ENCODE measurements at places on chromosomes 11 and 22.

DNA sequence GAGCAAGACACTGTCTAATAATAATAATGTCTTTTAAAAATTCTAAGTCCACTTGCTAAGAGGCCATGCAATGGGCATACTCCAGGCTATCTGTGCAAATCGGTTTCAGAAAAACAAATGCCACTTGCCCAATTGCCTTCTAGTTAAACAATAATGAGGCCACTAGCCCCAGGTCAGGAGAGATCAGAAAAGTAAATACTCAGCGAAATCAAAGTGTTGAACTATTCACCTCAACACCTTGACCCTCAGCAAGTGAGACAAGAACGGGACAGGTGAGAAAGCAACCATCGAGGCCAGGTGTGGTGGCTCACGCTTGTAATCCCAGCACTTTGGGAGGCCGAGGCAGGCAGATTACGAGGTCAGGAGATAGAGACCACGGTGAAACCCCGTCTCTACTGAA, 72.3 kb upstream of the SYN3 start:
- no peak for DNase-seq

DNA sequence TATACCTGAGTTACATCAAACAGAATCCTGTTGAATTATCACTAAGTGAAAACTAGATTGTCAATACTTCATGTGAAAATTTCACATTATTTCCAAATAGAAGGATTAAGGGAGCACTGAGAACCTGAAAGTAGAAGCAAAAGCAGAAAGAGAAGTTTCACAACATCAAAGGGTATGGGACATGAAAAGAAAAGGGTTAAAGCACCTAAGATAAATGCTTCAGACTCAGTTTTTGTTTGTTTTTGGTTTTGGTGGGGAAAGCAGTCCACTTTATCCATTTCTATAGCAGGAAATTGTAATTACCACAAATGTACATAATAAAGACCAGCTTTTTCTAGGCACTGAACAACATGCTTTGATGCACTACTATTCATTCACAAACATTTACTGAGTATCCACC, 1069.7 kb upstream of the CCDC90B start:
- DNase-seq: no peak

DNA sequence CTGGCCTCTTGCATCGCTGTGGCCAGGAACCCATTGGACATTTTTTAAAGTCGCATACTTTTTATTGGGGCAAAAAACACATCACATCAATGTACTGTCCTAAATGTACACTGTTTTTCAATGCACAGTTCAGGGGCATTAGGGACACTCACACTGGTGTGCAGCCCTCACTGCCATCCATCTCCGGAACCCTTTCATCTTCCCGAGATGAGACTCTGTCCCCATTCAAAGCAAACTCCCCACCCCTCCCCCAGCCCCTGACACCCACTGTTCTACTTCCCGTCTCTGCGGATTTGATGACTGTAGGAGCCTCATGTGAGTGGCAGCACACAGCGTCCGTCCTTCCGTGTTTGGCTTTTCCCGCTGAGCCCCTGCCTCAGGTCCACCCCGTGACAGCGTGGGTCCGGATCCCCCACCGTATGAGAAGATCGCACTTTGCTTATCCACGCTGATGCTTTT, 41.8 kb upstream of the TH start:
- DNase-seq: no peak

DNA sequence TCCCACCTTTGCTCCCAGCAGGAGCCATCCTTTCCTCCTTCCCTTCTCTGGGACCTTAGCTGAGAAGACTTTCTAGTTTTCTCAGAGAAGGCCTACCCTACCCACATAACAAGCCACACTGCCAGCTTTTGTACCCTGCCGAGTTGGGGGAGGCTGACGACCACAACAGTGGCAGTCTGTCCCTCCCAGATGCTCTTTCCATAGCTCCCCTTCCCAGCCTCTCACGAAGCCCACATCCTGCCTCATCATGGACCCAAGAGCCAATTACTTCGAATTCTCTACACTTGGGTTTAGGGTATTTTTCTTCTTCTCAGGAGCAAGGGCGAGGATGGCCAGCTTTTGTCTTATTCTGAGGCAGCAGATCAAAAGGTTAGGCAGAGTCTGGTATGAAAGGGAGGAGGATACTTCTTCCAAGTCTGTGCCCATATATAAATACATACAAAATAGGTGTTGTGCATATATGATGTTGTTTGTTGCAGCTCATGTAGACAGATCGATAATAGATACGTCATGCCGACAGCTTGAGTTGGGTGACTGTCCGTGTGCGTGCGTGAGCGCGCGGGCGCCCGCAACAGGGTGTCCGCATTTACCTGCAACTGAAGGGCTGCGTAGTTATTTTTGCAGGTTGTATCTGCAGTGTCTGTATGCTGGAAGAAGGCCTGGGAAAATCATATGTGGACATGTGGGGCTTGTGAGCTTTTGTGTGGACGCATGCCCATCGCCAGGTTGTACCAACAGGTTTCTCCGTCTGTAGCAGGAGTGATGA, 846 bp upstream of the NRGN start:
- no peak for DNase-seq

GRCh38 chr22:22771696-22772377, 115.8 kb upstream of the IGLL5 start:
- no peak for DNase-seq

DNA sequence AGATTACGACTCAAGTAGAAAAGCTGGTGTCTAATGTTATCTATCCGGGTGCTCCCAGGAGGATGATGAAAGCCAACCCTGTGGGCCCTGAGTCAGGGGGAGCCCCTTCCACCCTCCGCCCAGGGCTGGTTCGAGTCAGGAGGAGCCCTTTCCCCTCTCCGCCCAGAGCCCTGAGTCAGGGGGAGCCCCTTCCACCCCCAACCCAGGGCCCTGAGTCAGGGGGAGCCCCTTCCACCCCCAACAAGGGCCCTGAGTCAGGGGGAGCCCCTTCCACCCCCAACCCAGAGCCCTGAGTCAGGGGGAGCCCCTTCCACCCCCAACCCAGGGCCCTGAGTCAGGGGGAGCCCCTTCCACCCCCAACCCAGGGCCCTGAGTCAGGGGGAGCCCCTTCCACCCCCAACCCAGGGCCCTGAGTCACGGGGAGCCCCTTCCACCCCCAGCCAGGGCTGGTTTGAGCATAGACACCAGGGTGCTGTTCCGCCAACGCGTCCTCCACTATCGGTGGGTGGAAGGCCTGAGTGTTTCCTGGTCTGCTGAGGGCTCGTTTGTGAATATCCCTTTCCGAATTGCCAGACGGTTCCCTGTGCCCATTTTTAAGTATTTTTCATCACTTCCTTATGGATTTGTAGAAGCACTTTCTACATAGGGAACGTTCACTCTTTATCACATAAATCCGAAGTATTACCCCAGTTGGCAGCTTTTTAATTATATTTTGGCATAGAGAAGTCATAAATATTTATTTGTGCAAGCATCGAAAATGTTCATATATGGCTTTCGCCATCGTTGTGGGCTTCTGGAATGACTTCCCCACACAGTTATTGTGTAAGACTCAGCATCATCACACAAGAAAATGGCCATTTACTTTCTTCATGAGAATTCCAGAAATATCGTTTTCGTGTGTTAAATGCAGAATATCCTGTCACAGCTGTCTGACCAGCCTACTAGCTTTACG, 380.6 kb downstream of the BRD1 start:
- no peak for DNase-seq
